ENCODE measurements at places on chromosomes 2 and 18.

DNA sequence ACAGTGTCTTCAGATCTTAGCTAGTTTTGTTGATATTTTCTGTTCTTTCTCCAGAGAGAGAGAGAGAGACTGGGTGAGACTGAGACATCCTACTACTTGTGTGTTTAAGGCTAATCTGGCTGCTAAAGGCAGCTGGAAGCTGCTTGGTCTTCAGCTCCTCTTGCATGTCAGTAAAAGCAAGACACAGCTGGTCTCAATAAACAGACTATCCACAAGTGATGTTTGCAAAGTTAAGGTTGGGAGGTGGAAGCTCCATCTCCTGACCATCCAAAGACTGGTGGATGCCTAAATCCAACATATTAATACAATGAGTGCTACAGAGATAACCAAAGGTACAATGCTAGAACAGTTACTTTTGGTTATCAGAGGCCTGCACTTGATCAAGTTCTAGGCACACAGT, 17.8 kb downstream of the ERFE start:
- no peak for DNase-seq

DNA sequence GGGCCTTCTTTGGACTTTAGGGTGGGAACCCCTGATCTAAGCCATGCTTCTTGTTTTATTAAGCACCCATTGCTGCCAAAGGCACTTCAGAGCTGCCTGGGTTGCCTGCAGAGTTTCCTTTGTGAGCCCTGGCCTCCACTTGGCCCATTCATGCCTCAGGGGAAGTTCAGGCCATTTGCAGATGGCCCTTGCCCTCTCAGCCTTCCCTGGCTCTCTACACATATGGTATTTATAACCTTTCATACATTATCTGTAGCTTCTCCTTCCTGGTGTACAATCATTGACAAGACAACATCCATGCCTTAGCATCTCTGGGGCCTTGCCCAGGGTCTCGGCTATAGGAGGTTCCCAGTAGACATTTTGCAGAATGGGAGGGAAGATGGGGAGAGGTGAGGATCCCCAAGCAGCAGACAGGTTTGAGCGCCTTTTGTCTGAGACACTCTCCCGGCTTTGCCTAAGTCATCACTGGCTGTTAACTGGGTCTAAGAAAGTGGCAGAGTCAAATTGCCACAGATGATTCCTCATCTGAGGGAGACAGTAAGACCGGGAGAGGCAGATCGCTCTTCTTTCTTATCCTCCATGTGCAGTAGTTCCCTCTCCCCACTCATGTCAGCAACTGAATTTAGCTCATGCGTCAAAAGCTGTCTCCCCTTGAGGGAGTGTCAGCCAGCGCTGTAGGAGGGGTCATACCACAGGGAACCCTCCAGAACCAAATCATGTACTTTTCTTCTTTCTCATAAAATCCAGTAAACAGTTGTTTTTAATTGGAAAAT, 2.7 kb downstream of the EHD3 start:
- no peak for DNase-seq

- DNase-seq, result no peak
These were observed 168.8 kb downstream of the TXNL1 start for GRCh38 chr18:56469582-56469981.

GRCh38 chr2:154588838-154589237, 109.7 kb upstream of the KCNJ3 start:
- DNase-seq, result no peak

GRCh38 chr2:9644021-9644420, 13.2 kb upstream of the YWHAQ start:
- DNase-seq, result no peak

- DNase-seq, result no peak
These were observed 10.9 kb upstream of the HS6ST1 start for GRCh38 chr2:128329607-128330006.

GRCh38 chr18:42211201-42211600, 256.2 kb downstream of the PIK3C3 start:
- no peak for DNase-seq

GRCh38 chr2:111618226-111618977, 265.6 kb downstream of the ANAPC1 start:
- no peak for DNase-seq

DNA sequence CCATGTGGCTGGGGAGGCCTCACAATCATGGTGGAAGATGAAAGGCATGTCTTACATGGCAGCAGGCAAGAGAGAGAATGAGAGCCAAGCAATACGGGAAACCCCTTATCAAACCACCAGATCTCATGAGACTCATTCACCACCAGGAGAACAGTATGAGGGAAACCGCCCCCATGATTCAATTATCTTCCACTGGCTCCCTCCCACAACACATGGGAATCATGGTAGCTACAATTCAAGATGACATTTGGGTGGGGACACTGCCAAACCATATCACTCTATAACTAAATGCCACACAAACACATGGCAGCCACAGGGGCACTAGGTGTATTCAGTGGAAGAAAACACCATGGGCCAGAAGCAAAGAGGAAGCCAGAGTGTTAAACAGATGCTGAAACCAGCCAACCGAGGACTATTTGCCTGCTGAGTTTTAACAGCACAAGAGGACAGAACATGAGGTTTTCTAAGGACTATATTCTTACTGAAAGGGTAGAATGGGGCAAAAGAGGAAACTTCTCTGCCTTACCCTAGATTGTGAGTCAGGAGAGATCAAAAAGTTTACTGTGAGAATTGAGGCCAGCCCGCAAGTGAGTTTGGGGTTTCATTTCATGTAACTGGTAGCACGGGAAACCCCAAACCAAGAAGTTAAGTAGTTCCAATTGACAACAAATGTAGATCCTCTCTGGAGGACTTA, 49.2 kb downstream of the SIGLEC15 start:
- DNase-seq, result peak; percentile 80

GRCh38 chr2:84880395-84880644, 564 bp downstream of the TRABD2A start:
- no peak for DNase-seq

- no peak for DNase-seq
These were observed 53.5 kb downstream of the RDH14 start for GRCh38 chr2:18506883-18507509.

- DNase-seq, result no peak
These were observed 33.7 kb upstream of the APCDD1 start for GRCh38 chr18:10420561-10421352.

GRCh38 chr18:32958746-32959145, 185.9 kb upstream of the KLHL14 start:
- DNase-seq, result no peak

GRCh38 chr18:13354402-13354801, 135.8 kb downstream of the LDLRAD4 start:
- no peak for DNase-seq

DNA sequence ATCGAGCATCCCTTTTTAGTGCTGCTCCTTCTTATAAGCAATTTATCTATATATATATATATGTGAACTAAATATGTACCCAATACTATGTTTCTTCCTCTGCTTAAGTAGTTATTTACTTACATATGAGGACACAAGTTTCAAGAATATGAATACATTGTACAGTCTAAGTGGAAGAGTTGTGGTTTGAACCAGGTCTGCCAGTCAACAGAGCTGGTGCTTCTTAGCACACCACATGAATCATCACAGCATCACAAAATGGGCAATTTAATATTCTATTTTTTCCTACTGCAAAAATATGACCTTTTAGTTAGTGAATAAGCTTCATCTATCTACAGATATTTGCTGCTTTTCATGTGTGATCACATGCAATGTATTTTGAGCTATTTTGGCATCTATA, 64.4 kb upstream of the SPAG16 start:
- DNase-seq, result no peak

DNA sequence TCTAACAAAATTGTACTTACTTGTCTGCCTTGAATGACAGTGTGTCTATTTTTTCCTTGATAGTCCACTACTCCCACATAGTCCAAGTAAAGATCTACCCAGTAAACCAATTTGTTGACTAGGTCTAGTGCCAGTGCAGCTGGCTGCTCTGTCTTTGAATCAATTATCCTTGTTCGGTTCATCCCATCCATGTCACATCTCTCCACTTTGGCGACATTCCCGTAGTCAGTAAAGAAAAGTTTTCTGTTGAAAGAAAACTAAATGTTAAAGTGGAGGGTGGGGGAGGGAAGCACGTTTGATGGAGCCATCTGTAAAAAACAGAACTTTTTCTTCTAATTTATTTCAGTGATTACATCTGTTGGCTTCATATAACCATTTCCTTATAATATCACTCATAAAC, 1068.8 kb downstream of the LRP1B start:
- no peak for DNase-seq

DNA sequence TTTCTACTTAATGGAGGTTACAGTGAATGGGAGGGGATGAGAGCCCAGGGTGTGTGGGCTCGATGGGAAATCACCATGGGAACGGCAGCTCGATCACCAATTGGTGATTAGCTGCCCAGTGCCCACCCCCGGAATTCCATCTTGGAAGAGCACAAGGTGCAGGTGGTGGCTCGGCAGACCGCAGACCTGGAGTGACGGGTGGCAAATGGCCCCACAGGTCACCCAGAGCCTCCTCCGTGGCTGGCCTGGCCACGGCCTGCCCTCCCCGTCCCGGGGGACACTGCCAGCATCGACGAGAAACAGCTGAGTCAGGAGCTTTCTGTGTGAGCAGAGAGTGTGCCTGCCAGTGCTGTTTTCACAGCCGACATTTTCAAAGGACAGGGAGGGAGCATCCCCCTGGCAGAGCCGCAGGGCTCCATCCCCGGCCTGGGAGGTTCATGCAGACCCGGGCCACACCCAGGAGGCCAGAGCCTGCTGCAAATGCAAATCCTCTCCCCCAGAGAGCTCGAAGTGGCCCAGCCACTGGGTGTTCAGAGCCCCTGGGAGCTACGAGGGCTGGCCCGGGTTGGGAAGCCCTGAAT, 176.4 kb upstream of the MYT1L start:
- DNase-seq, result no peak

DNA sequence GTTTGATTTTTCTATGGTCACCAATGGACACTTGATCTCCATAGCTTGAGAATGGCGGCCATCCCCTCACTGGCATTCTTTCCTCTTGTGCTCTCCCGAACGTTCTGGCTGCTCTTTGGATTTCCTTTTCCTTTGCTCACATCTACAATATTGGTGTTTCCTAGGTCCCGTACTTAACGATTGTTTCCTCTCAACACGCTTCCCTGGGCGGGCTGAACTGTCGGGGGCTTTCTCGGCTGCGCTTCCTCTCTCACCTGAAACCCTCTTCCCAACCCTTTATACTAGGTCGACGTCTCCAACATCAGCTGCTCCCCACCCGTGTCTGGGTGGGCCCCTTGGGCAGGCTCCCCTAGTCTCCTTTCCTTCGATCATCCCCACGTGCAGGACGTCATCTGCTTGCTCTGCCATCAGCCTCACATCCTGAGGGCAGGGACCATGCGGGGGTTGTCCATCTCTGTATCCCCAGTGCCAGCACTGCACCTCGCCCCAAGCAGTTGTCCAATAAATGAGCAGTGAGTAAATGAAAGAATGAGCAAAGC, 634 bp upstream of the DIS3L2 start:
- DNase-seq, result no peak

DNA sequence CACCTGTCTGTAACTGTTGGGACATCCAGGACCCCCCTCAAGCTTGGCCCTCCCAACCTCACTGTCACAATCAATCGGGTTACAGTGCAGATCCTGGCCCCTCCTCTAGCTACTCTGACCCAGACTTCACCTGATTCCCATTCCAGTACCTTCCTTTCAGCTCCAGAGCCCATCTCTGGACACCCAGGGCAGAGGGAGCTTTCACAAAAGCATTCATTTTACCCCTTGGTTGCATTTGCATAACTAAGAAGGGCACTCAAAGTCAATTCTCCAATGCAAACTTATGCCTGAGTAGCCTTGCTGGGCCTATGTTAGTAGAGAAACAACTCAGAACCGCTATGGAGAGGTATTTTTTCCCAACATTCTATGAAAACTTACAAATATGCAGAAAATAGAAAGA, 7.4 kb downstream of the ZAP70 start:
- DNase-seq, result no peak

DNA sequence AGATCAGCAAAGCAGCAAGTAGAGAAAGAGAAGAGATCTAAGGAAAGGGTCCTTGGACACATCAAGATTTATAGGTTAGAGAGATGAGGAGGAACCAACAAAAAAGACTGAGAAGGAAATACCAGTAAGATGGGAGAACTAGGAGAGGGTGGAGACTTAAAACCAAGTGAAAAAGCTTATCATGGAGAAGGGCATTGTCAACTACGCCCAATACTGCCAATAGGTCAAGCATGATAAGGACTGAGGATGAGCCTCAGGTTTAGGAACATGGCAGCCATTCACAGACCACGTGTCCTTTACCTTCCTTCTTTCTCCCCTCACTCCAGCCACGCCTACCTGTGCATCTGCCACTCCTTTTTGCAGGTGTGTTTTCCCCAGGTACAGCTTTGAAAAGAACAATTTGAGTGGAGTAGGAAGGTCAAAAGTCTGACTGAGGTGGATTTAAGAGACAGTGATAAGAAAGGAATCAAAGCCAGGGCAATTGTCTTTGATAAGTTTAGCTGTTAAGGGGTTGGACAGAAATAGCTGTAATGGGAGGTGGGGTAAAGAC, 238.7 kb downstream of the STK39 start:
- no peak for DNase-seq

- peak; percentile 33 for DNase-seq
These were observed 114.8 kb downstream of the COPS8 start for GRCh38 chr2:237200462-237200861.

DNA sequence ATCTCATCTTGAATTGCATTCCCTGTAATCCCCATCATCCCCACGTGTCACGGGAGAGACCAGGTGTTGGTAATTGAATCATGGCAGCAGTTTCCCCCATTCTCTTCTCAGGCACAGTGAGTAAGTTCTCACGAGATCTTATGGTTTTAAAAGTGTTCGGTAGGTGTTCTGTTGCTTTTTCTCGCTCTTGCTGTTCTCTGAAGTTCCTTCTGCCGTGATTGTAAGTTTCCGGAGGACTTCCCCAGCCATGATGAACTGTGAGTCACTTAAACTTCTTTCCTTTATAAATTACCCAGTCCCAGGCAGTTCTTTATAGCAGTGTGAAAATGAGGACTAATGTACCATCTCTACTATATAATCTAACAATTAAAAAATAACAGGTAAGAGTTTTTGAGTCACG, 409.9 kb upstream of the NRXN1 start:
- no peak for DNase-seq

- no peak for DNase-seq
These were observed 1.2 kb downstream of the RTKN start for GRCh38 chr2:74440378-74441169.

DNA sequence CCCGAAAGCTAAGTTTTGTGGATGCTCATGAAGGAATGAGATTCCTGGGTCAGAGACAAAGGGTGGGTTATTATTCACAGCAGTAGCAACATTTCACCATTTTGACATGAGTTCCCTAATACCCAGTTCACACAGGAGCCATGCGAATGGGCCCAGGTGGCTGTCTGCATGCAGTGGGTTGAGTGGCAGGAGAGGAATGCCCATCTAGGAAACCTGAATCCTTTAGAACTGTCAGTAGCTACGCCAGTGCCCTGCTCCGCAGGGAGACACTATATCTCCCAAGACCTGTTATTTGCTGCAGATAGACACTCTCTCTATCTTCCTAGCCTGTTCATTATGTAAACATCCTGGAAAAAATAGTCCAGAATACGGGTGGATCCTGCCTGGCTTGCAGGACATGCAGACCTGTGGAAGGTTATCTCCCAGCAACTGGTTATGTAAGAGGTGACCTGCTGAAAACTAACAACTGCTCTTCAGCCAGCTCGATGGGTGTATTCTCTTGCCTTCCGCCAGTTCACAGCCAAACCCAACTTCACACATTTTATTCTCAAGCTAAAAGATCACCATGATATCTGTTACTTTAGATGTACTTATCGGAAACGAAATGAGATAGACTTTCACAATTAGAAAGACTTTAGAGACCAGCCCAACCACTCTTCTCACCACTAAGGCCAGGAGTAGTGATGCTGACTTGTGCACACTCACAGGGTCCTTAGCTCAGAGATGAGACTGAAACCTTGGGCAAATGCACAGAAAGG, 59.1 kb downstream of the MBP start:
- peak; percentile 71 for DNase-seq

- no peak for DNase-seq
These were observed 331.9 kb downstream of the PDE11A start for GRCh38 chr2:177740700-177741099.

All from stimulated activated effector memory CD8-positive, alpha-beta T cell treated with anti-CD3 and anti-CD28 coated beads, Interleukin-12 subunit alpha, Interleukin-12 subunit beta, amount 100 ng/mL, for 72 hours (primary cell).